Activated effector memory CD4-positive, alpha-beta T cell treated with Interleukin-2 at 50 U/mL for 16 hours (primary cell): ENCODE measurements at places on chromosomes 3 and 15.

- DNase-seq = no peak
Measured at GRCh38 chr3:123586131-123586530, 1.3 kb upstream of the HACD2 start.

GRCh38 chr15:70088887-70089691 lies 8.6 kb downstream of the TLE3 start:
- DNase-seq = no peak

GRCh38 chr3:43054754-43055153 lies 51.1 kb downstream of the POMGNT2 start:
- DNase-seq = no peak

- DNase-seq = no peak
Measured at GRCh38 chr15:71242292-71242691, 127.0 kb downstream of the THSD4 start.

GRCh38 chr3:29854821-29855220 lies 574.0 kb downstream of the RBMS3 start:
- no peak for DNase-seq
